Stimulated activated CD4-positive, alpha-beta T cell treated with anti-CD3 and anti-CD28 coated beads, TNF-alpha, amount 100 ng/mL, for 4 hours (primary cell): ENCODE measurements at places on chromosomes 12 and 14.
A peak's percentile ranks its signal among the peaks of the same experiment; 100 is the strongest.

GRCh38 chr12:19778797-19779196 is 339.5 kb downstream of the AEBP2 start:
- DNase-seq: no peak

GRCh38 chr14:72775923-72776554 is 117.9 kb downstream of the DPF3 start:
- DNase-seq: no peak

- DNase-seq: no peak
These were observed 6.5 kb upstream of the SLC2A14 start for GRCh38 chr12:7879246-7879645.

- no peak for DNase-seq
These were observed 13.0 kb upstream of the NELL2 start for GRCh38 chr12:44889162-44889561.

GRCh38 chr14:53620890-53621289 is 335.7 kb downstream of the BMP4 start:
- DNase-seq: no peak

DNA sequence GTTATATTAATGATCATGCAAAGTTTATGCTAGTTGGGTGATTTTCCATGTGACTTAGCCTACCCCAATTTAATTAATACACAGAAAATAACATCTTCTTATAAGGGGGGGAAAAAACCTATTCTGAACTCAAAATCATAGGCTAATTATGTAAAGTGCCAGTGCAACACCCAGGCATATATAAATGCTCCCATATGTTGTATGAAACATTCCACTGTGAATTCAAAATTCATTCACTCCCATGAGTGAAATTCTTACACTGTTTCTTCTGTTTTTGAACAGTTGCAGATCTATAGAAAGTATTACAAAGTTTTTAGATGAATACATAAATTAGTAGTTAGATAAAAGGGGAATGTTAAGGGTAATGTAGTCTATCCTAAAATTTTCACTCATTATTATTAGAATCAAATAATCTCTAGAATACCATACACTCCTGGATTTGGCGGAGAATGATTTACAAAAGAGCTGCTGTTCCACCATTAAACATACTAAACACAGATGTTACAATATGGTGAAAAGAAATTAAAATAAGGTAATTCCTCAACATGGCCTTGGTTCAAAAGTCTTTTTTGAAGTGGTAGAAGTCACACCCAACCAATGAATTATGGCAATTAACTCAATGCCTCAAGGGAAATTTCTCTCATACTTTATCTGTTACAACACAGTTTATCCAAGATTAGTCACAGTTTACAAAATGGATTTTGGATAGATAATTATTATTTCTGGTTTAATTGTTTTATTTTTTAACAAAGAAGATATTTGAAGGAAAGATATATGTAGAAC is 454.1 kb upstream of the FLRT2 start:
- DNase-seq: no peak

- DNase-seq: no peak
These were observed 8.5 kb downstream of the MYH6 start for GRCh38 chr14:23399591-23399990.

- DNase-seq: no peak
These were observed 34.2 kb downstream of the NCKAP5L start for GRCh38 chr12:49794021-49794420.

GRCh38 chr14:53872681-53873089 is 83.9 kb downstream of the BMP4 start:
- DNase-seq: no peak

DNA sequence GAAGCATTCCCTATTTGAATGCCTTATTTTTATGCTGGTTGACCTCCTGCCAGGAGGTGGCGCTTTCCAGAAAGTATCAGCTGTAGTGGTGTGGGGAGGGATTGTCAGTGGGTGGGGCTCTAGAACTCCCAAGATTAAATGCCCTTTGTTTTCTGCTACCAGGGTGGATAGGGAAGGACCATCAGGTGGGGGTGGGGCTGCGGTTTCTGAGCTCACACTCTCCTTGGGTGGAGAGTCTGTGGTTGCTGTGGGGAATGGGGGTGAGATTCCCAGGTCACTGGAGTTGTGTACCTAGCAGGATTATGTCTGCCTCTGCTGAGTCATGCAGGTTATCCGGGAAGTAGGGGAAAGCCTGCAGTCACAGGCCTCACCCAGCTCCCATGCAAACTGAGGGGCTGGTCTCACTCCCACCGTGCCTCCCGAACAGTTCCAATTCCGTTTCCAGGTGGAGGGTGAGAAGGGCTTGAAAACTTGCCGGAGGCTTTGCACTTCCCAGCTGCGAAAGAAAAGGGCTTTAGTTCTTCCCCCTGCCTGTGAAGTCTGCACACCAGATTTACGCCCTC is 68.3 kb downstream of the ALG10B start:
- no peak for DNase-seq

GRCh38 chr14:31934767-31935266 is 142.3 kb upstream of the ARHGAP5 start:
- DNase-seq: no peak

DNA sequence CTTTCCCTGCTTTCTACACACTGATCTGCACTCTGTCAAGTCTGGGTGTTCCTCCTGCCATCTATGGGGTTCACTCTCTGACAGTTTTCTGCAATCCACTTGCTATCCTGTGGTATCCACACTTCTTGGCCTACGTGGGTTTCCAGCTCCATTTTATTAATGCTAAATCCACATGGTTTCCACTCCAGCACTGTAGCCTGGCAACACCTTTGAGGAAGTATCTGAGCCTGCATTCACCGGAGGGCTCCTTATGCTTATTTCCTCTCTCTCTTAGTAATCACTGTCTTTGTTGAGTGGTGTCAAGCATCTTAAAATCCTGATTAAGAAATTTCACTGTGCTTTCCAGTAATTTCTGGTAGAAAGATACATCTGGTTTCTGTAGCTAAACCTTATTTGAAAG is 703.7 kb downstream of the TMEM121 start:
- no peak for DNase-seq

DNA sequence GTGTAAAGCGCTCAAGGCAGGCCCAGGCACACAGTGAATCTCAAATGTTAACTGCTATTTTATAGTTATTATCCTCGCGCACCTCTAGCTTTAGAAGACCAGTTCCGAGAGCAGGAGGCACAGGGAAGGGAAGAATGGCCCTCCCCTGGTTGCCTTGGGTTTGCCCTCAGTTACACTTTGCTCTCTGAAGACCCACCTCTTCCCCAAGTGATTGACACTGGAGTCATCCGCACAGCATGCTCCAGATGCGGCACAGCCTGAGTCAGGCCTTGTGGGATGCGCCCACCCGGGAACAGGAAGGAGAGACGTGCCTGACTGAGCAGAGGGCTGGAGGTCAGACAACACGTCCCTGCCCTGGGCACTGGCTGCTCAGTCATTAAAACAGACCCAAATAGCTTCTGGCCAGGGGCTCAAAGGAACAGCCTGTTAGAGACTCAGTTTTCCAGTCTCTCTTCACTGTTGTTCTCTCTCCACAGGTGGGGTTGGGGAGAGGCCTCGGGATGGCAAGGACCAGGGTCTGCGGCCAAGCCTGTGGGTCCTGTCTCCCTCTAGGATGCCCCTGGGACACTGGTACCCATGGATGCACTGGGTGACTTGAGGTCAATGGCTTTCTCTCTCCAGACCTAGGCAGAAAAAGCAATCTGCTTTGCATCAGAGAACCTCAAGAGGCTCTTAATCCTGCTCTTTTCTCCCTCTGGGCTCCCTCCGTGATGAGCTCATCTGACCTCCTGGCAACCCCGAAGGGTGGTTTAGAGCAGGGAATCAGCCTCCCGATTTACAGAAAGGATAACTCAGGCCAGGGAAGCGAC is 13.6 kb upstream of the MLXIP start:
- DNase-seq: no peak

DNA sequence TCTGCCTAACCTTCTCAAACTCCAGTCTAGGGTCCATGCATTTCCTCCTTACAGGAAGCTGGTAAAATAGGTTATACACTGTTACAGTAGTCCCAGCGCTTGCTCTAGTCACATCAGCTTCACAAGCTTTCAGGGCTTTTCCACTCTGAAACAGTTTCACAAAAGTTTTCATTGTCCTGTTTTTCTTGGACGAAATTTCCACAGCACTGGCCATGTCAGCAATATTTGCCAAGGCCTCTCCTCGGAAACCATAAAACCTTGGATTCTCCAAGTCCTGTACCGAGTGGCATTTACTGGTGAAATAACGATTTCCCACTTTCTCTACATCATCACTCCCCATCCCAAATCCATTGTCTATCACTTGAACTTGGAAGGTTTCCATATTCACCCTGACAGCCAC is 2.1 kb downstream of the MLH3 start:
- DNase-seq: no peak

DNA sequence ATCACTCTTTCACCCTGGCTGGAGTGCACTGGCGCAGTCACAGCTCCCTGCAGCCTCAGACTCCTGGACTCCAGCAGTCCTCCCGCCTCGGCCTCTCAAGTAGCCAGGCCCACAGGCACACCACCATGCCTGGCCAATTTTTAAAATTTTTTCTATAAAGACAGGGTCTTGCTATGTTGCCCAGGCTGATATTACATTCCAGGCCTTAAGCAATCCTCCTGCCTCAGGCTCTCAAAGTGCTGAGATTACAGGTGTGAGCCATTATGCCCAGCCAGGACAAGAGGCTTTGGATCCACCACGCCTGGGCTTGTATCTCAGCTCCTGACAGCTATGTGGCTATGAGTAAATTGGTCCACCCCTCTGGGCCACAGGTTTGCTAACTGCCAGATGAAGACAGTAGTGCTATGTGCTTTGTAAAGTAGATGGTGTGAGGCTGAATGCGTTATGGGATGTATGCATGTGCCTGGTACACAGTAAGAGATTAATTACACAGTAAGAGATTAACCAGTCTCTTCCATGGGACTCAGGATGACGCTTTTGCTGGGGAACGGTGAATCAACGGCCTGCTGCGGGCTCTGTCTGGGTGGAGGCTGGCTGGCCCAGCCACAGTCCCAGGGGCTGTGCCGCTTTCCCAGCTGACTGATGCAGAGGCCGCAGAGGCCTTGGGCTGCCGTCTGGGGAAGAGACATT is 53.3 kb upstream of the NCOR2 start:
- no peak for DNase-seq

DNA sequence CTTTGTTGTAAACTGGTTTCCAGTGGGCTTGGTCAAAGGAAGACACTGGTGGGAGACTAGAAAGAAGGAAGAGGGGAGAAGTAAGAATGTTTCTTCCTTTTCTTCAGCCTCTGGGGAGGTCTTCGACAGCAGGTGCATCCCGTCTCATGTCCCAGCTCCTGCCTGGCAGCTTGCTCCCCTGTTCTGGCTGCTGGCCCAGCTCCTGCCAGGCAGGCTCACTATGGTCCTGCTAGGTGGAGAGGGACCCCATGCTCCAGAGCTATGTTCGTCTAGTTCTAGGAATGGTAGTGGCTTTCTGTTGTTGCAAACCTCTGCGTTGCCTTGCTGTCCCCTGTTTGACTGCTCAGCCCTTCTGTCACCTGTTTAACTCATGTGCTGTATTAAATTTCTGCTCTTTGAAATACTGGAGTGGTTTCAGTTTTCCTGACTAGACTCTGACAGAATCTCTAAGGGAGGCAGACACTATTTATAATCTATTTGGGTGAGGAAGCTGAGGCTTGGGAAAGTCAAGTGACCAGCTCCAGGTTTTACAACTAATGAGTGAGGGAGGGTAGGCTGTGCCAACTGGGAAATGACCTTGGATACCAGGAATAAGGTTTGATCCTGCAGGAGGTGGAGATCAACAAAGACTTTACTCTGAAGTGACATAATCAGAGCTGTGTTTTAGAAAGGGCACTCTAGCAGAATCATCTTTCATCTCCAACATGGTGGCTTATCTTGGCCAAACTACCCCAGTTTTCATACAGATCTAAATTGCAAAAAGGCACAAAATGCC is 94.7 kb upstream of the DDHD1 start:
- no peak for DNase-seq

DNA sequence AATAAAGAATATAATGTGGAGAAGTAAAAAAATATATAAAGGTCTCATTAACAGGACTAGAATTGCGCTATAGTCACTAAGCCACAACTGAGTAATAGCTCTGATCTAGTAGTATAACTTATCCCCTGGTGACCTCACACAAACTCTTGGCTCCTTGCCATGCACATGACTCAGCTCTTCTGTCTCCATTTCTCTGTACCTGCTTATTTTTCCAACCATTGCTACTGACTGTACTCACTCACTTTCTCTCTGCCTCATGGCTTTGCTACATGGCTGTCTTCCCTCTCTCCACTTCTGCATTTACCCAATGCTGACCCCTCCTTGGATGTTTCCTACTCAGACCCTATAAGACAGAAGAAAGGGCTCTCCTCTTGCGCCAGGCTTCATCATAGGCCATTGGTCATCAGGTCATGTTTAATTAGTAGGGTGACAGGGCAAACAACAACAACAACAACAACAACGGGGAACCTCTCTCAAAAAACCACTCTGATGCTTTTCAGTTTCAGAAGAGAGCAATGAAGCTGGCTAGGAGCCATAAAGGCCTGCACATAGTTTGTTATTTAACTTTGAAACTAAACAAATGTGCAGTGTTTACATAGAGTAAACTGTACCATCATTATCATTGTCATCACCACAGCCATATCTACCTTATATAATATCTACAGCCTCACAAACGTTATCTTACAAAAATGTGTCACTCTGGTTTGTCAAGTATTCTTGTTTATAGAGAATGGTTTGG is 25.6 kb upstream of the KRAS start:
- DNase-seq: peak; percentile 51

DNA sequence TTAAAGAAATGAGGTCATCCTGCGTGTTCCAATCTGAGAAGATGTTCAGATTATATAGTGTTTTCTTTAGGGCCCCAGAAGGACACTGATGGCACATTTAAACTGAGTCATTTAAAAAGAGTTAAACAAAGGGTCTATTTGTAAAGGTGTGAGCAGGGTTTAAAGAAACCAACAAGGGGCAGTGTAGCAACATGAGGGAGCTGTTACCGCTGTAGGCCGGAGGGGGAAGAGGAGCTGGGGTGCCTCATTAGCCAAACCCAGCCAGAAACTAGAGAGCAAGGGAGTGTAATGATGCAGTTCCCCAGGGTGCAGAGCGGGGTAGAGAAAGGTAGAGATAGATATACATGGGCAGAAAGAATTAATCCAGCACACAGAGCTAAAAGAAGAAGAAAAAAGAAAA is 160.4 kb downstream of the TBX5 start:
- DNase-seq: no peak

- no peak for DNase-seq
These were observed 31.1 kb upstream of the TMEM179 start for GRCh38 chr14:104635717-104636116.

DNA sequence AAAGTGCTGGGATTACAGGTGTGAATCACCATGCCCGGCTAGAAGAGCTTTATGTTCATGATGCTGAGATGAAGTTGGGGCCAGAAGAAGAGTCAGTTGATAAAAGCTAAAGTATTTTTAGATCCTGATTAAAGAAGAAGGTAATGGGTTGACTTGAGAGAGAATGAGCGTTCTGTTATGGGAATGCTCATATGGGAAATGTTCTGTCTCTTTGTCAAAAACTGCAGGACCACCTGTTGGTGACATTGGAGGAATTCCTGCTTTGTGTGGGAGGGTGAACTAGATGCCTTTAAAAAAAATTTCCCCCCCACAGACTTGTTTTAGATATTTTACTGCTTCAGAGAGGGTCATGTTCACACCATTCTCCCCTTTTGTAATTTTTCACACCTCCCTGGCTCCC is 6.7 kb downstream of the WDR20 start:
- no peak for DNase-seq
